ENCODE measurements at places on chromosomes 2 and 18. TPM values are rescaled to one million over a fixed set of nuclear protein-coding genes. Genes with fewer than 3 reads are reported as not detected.

DNA sequence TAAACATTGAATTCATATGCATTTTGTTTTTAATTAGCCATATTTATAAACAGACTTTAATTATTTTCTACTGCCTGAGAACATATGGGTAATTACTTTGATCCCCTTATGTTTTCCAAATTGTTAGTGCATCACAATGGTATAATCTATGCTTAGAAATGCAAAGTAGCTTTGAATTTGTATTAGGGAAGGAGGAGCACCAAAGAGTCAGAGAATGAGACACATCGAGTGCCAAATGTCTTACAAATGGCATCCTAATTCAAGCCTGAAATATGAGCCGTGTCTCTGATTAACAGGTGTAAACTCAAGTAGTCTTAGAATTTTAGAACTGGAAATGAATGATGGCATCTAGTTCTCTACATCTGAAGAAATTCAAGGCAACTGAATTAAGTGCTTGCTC is 8.7 kb upstream of the HNMT start:
- no peak for DNase-seq

SIX2 gene
- total RNA-seq: 0.65 TPM

GRCh38 chr2:134142341-134142738 is 111.5 kb upstream of the MGAT5 start:
- no peak for DNase-seq

POTEJ gene
- not detected for total RNA-seq

DNA sequence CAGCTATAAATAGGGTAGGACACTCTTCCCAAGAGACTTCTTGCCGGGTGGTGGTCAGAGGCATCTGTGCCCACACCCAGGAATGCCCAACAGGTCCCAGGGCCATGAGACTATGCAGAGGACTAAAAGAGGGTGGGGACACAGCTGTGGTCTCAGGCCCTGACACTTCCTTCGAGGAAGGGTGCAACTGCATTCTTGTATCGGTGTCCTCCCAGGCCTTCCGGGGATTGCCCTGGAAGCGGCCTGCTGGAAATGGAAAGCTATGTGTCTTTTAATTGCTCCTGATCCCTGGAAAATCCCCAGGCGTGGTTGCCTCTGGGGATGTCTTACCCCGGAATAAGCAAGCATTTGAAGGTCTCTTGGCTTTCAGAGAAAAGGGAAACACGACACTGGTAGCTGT is 176.7 kb downstream of the SOX11 start:
- no peak for DNase-seq

ANKRD62 gene
- total RNA-seq: not detected

HRH4 gene
- 0.19 TPM for total RNA-seq

DNA sequence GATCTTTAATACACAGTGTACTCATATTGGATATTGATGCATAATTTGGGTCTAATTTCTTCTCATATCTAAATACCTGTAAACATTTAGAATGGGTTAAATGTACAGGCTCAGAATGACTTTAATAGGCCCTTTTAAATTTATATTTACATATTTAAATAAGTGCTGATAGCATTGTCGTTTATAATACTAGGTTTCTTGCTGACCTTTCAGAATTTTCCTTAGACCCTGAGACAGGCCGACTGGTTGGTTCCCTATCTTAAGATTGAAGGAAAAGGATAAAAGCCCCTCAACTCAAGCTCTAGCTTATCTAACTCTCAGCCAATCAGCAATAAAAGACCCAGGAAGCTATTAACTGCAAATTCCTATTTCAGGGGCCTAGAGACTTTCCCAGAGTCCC is 67.8 kb upstream of the HNMT start:
- no peak for DNase-seq

DNA sequence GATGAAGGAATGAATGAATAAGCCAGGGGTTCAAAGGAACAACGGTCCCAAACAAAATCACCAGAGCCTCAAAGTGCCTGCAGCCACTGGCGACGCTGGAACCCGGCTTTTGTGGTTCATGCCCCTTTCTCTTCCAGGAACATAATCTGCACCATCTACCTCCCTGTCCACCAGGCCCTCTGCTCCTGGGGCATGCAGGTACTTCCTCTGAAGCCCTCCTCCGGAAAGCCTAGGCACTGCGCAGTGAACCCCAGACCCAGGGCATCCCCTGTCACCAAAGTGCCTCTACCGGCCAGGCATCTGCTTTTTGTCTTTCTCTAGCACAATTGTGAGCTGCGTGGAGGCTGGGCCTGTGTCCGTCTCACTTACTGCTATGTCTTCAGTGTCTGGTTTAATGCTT is 98.6 kb upstream of the TMEM200C start:
- no peak for DNase-seq

DNA sequence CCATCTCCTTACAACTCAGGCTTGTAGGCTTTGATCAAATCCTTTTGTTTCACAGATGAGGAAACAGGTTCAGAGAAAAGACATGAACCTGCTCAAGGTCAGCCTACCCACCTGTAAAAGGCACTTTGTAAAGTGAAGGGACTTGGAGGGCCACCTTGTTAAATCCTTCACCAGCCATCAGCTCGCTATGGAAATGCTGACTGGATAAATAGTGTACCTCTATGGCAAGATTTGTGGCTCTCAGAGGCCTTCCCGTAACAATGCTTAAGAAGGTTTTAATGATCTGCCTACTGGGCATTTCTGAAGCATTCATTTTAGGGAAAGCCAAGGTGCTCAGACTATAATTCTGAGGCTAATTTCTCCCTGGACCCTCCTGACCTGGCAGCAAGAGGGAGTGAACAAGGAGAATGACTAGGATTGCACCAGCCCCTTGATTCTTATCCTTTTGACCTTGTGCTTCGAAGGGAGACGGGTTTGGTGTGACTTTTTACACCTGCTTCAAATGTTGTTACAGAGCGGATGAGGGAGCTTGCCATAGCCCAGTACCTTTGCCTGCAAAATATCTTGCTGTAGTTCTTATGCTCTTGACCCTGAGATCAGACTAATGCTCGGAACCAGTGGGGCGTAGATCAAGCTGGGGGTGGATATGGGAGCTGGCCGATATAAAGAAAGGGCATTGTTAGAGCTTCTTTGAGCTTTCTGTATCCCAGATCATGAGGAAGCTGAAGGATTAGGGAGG is 90.9 kb upstream of the CXCR4 start:
- DNase-seq: no peak

DNA sequence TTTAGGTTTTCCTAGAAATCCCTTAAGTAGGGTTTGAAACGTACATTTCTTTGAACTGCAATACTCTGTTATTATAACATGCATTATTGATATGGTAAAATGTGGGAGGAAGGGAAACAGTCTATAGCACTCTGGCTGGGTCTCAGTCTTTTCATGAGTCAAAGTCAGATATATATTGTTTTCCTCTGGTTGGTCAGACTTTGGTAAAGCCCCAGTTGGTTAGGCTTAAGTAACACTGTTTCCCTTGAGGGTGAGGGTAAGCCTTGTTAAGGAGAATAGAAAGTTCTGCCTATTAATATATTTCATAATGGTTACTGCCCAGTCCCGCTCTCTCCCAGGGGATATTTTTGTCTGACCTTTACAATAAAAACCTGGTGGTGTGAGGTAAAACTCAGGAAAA is 44.7 kb upstream of the TNP1 start:
- DNase-seq: no peak

GRCh38 chr18:36675542-36675941 is 153.3 kb downstream of the TPGS2 start:
- no peak for DNase-seq

GRCh38 chr18:50582500-50582899 is 22.6 kb downstream of the MAPK4 start:
- peak; percentile 72 for DNase-seq

- no peak for DNase-seq
Observed at GRCh38 chr2:161039071-161039470, 121.2 kb upstream of the TANK start.

DNA sequence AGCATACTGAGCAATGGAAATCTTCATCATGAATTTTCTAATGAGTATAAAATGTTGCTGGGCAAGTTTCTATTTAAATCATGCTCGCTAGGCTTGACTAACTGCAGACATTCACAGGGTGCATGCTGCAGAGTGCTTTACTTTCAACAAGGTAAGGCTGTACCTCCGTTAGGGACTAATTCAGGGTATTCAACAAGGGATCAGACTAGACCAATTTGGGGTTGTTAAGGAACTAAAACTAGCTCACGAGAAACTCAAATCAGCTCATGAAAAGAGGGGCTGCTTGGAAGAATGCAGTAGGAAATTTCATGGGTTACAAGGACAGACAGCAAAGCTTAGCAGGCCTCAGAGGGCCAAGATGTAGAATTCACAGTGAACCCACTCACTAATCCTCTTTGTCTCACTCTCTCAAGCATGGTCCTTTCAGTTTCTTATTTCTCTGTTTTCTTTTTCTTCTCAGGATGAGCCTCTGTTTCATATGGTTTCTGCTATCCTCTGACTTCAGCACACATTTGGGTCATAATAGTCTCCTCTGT is 2.2 kb downstream of the MYO3B start:
- DNase-seq: no peak

DNA sequence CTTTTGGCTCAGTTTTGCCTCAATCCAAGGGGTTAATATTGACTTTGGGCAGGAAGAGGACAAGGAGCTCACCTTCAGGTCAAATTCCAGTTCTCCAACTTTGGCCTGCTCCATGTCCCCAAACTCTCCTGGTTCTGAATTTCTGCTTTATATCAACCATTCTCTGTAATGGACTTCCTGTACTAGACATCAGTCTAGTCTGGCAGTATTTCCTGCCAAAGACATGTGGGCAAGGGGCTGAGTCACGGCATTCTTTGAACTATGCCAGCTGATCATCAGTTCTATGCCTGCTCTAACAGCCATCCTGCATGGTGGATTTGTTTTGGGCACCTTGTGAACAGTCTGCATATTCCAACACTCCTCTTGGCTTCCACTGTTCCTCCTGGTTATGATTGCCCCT is 199.4 kb downstream of the ZEB2 start:
- DNase-seq: no peak

DNA sequence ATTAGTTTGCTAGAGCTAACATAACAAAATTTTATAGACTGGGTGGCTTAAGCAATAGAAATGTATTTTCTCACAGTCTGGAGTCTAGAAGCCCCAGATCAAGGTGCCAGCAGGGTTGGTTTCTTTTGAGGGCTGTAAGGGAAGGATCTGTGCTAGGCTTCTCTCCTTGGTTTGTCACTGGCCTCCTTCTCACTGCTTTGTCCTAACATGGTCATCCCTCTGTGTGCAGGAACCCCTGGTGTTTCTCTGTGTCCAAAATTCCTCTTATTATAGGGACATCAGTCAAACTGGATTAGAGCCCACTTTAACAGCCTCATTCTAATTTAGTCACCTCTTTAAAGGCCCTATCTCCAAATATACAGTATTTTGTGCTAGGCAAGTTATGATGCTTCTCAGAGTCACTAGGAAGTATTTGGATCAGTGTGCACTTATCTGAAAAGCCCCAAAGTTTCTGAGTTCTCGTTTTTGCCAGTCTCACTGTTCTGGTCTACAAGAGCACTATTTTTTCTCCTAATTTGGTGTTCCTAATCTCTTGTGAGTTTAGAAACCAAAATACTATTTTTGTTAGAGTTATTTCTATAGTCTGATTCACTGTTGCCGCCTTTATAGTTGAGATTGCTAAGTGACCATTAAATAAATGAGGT is 29.0 kb downstream of the ZC3H6 start:
- DNase-seq: no peak

MFF gene
- 91.5 TPM for total RNA-seq

- no peak for DNase-seq
Observed at GRCh38 chr18:38851526-38851925, 1285.9 kb upstream of the CELF4 start.

ACVR1C gene
- total RNA-seq: 0.81 TPM

DNA sequence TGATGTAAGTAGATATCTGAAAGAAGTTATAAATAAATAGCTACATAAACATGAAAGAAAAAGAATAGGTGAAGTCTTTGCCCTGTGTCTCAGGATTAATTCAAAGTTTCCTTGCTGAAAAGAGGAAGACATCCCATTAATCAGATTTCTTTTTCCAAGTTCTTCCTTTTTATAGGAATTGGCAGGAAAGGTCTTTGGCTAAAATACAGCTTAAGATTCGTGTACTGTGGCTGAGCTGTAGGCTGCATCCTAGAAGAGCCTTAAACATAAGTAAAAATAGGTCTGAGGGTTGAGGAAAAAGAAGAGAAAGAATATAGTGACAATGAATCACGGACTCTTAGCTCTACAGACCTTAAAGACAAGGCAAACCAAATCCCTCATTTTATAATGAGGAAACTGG is 579.9 kb downstream of the NRXN1 start:
- no peak for DNase-seq

- DNase-seq: no peak
Observed at GRCh38 chr18:79971211-79971952, 6.9 kb downstream of the HSBP1L1 start.

C2orf72 gene
- 0.16 TPM for total RNA-seq

GPAT2 gene
- total RNA-seq: 6.1 TPM

LOXHD1 gene
- total RNA-seq: 0.35 TPM

DNA sequence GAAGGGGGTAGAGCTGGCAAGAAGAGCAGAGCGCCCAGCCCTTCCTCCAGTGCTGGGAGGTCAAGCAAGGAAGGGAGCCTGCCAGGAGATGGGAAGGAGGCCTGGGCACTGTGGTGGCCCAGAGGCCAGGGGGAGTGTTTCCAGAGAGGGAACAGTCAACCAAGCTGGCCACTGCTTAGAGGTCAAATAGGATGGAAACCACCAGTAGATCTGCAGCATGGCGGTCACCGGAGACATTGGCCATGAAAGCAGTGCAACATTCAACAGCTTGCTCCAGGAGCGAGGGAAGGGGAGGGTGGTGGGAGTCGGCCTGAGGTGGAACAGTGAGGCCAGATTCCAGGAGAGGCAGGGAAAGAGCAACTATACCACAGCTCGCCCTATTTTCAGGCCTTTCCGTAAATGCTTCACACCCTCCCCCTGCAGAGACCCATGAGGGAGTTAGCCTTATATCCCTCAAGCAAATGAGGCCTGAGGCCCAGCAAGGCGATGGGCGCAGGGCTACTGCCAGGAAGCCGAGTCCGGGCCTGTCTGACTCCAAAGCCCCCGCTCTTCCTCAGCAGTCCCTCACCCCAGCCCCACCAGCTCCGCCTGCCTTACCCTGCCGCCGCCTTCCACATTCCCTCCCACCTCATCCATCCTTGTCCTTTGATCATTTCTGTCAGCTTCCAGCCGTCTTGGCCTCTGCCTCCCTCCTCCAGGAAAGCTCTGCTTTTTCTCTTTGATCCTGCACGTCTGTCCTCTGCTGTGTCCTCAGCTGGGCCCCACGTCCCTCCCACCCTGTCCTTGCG is 17.0 kb downstream of the KCNK3 start:
- DNase-seq: no peak

KLHL30 gene
- total RNA-seq: 20.6 TPM

DNA sequence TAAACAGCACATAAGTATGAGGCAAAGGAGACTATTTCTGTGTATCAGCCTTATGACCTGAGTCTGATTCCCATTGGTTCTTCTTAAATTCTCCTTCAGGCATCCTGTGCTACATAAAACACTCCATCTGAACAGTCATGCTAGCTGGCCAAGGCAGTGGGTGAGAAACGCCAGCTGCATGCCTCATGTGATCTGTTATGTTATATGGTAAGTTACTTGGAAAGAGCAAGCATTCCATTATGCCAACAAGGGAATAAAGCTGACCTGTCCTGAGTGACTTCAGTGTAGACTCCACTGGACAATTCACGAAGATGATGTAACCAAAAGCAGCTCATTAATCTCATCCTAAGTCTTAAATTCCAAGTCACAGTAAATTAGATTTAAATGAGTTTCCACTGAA is 216.5 kb upstream of the FN1 start:
- DNase-seq: no peak

- DNase-seq: no peak
Observed at GRCh38 chr2:170276056-170276455, 98.1 kb downstream of the MYO3B start.

CRYBA2 gene
- not detected for total RNA-seq

Data from Right ventricle myocardium inferior (tissue), 1 donor.